ENCODE measurements at places on chromosomes 2 and 18.
A peak's percentile ranks its signal among the peaks of the same experiment; 100 is the strongest.

- H3K4me1 ChIP-seq, result no peaks in the 10 kb centered on the region
- no peak overlapping the region for H3K27ac ChIP-seq
- no peak for DNase-seq
- H3K4me3 ChIP-seq, result no peak overlapping the region
- no peaks in the 10 kb centered on the region for H3K27me3 ChIP-seq
Observed at GRCh38 chr2:227295806-227296205, 29.2 kb upstream of the MFF start.

DNA sequence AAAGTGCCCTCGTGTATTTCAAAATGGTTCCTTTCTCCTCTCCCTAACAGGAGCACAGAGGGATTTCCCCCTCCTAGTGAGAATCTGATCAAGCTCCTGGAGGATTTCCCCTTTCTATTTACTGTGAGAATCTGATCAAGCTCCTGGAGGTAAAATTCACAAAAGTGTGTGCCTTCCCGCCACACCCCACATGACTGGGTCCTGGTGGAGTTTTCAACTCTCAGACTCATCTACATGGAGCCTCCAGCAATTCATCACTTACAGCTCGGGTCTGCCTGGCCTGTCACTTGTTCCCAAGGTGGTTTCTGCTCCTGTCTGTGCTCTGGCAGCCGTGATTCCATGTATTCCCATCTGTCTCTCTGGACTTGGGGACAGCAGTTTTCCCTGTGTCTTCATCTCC, 590.7 kb downstream of the FBXO15 start:
- H3K4me1 ChIP-seq, result no peaks in the 10 kb centered on the region
- H3K4me3 ChIP-seq, result no peak overlapping the region
- no peaks in the 10 kb centered on the region for H3K36me3 ChIP-seq

DNA sequence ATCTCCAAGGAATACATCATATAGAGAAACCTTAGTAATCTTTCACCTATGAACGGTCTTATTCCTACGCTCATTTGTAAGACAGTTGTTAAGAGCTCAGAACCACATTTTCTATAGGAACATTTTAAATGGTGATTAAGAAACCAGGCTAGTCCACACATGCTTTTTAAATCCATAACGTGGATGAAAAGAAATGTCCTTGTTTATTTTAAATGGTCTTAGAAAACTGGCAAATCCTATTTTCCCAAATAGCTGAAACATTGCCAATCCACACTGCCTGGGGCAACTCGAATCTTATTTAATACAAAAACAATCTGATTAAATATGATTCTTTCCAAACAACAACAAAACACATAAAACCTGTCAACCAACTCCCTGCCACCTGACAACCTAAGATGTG, 23.7 kb downstream of the METTL8 start:
- H3K4me3 ChIP-seq, result no peak overlapping the region
- no peak overlapping the region for H3K27ac ChIP-seq
- peaks cover 11% of the 10 kb centered on the region for H3K4me1 ChIP-seq
- H3K36me3 ChIP-seq, result no peaks in the 10 kb centered on the region
- no peak for DNase-seq

- H3K36me3 ChIP-seq, result peaks cover 20% of the 10 kb centered on the region
- H3K4me1 ChIP-seq, result peaks cover 2% of the 10 kb centered on the region
- H3K27ac ChIP-seq, result no peak overlapping the region
- no peaks in the 10 kb centered on the region for H3K27me3 ChIP-seq
Observed at GRCh38 chr18:13676471-13676870, 49.9 kb downstream of the FAM210A start.

GRCh38 chr2:26609205-26609631, 31.9 kb downstream of the CIB4 start:
- peak overlapping the region; percentile 74 for H3K27ac ChIP-seq
- peaks cover 4% of the 10 kb centered on the region for H3K27me3 ChIP-seq
- peaks cover 29% of the 10 kb centered on the region for H3K4me1 ChIP-seq
- no peak for DNase-seq

GRCh38 chr2:154771664-154772284, 73.3 kb downstream of the KCNJ3 start:
- H3K4me3 ChIP-seq, result no peak overlapping the region
- no peak for DNase-seq
- H3K27ac ChIP-seq, result no peak overlapping the region
- no peaks in the 10 kb centered on the region for H3K27me3 ChIP-seq
- H3K36me3 ChIP-seq, result no peaks in the 10 kb centered on the region
- no peaks in the 10 kb centered on the region for H3K4me1 ChIP-seq

DNA sequence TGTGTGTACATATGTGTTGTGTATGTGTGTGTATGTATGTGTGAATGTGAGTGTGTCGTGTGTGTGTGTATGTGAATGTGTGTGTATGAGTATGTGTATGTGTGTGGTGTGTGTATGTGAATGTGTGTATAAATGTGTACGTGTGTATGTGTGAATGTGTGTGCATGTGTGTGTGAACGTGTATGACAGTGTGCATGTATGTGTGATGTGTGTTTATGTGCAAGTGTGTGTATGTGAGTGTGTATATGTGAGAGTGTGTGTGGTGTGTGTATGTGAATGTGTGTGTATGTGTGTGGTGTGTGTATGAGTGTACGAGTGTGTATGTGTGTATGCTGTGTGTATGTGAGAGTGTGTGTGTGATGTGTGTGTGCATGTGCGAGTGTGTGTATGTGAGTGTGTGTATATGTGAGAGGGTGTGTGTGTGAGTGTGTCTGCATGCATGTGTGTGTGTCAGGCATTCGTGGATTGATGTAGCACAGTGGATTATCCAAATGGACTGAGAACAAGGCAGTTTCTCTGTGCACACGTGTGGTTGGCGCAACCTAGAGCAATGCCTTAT, 127.2 kb downstream of the SH3BP4 start:
- H3K4me3 ChIP-seq, result no peak overlapping the region
- peaks cover 2% of the 10 kb centered on the region for H3K27me3 ChIP-seq
- no peaks in the 10 kb centered on the region for H3K36me3 ChIP-seq
- no peak overlapping the region for H3K27ac ChIP-seq

- H3K4me1 ChIP-seq, result no peaks in the 10 kb centered on the region
- H3K27me3 ChIP-seq, result no peaks in the 10 kb centered on the region
- no peak overlapping the region for H3K27ac ChIP-seq
- no peak overlapping the region for H3K4me3 ChIP-seq
- no peak for DNase-seq
Observed at GRCh38 chr2:3051266-3051665, 326.4 kb downstream of the EIPR1 start.

DNA sequence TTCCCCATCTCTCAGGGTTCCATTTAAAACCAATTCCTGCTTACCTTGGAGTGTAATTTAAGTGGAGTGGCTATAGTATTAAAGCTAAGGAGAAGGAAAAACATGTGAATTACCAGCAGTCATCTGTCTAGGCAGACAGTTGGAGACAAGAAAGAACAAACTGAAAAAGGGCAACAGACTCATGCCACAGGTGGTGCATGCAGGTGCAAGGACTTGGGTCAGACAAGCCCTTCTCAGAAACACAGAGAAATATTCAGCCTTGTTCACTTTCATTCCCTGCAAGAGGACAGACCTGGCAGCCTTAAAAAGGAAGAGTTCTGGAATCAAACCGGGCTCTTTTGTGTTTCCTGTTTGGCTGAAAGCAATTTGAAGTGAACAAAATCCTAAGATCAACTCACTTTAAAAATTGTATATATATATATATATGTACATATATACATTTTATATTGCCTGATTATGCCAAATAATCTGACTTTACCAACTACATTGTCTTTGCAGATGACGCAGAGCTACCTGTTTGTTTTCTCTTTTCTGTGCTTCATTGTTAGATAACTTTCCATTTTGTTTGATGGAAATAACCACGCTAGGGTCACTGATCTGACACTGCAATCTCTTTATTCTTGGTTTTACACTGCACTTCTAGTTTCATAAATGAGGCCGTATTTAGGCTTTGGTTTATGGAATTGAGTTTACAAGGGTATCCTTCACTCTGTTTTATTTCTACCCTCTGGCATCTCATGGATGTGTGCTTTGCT, 35.1 kb upstream of the VPS54 start:
- no peak overlapping the region for H3K4me3 ChIP-seq
- peak overlapping the region; percentile 4 for H3K27ac ChIP-seq
- no peak for DNase-seq
- peaks cover 32% of the 10 kb centered on the region for H3K4me1 ChIP-seq
- peaks cover 5% of the 10 kb centered on the region for H3K27me3 ChIP-seq

DNA sequence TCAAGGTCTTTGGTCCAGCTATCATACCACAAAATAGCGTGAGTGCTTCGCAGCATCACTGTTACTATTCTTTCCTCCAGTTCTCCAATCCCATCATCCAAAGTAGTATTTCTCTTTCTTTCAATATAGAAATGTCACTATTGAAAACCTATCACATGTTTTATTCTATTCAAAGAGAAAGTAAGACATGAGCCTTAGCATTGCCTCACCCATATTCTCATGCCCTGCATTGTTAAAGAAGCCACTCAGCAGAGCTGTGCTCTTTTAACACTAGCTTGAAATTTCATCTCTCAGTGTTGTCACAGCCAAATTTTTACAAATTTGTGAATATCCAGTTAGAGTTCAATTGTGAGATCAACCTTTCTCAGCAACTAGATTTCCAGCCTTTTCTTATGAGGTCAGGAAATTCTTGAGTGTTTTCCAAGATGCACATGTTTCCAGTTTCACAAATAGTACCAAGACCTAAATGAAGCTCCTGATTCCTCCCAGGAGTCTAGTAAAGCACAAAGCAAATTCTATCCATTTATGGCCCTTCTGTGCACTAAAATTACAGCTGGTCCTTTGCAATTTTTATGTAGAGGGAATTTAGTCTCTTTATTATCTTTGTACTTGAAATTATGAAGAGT, 343.7 kb downstream of the SPAG16 start:
- no peaks in the 10 kb centered on the region for H3K27me3 ChIP-seq
- H3K4me1 ChIP-seq, result no peaks in the 10 kb centered on the region
- no peak overlapping the region for H3K27ac ChIP-seq
- no peaks in the 10 kb centered on the region for H3K36me3 ChIP-seq
- H3K4me3 ChIP-seq, result no peak overlapping the region

DNA sequence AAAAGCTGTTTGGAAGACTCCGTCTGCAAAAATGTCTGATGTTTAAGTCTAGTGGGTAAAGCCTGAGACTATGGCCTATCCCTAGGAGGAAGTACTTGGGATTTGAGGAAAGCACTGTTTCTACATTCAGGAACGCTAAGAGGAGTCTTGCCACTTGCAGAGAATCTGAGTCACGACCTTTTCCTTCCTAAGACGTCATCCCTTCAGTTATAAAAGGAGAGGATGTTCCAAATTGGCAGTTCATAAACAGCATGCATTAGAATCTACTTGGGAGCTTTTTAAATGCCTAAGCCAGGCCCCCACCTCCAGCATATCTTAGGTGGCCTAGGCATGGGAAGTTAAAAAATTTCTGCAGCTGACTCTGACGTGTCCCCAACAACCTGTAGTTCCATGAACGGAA, 125.9 kb downstream of the TTC32 start:
- no peak for DNase-seq
- H3K36me3 ChIP-seq, result no peaks in the 10 kb centered on the region
- peaks cover 24% of the 10 kb centered on the region for H3K27me3 ChIP-seq
- H3K27ac ChIP-seq, result no peak overlapping the region

DNA sequence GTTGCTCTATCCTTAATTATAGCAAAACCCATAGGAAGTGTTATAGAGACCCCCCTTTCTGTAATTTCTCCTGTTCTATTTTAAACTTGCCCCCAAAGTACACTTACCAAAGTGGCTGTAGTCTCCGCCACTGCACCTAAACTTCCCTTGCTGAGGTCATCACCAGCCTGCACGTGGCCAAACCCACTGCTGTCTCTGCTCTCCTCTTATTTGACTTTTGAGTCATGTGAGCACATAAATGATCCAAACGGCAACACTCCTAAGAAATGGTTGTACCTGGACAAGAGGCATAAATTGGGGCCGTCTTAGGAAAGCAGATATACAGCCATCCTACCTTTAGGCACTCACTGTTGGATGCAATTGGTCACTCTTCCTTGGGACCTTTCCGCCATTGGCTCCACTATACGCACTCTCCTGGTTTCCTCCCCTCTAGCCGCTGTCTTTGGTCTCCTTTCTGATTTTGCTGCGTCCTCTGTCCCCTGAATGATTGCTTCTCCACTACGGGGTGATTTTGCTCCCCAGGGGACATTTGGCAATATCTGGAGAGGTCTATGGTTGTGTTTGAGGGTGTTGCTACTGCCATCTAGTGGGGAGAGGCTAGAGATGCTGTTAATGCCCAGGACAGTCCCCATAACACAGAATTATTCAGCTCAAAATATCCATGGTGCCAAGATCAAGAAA, 19.2 kb upstream of the IL36G start:
- H3K4me1 ChIP-seq, result no peaks in the 10 kb centered on the region
- peak; percentile 21 for DNase-seq

DNA sequence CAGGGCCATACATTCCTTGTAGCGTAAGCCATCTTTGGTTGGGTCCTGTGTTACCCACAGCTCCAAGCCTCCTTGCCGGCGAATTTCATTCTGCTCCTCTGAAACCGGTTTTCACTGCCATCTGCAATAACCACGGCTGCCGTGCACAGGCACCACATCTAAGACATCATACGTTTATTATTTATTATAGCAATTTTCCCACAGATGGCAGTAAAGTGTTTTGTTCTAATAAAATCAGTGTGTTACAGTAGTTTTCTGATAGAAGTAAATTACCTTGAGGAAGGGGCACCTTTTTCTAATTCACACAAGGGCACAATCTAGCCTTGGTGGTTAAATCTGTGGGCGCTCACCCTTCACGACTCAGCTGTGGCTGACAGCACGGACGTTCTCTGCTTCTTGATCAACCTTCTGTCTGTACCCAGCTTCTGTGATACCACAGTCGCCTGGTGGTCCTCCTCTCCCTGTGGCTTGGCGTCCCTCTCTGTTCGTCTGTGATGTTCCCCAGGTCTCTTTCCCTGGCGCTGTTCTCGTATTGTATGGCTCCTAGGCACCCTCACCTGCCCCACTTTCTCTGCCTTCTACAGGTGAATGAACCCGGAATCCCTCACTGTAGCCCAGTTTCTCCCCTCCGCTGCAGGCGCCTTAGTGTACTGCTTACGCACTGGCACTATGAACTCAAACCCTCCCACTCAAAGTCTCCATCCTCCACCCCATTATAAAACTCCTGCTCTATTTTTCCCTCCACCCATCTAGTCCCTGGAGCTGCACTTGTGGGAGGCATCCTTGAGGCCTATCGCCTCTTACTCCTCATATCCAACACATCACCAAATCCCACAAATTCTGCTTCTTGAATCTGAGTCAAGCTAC, 236.8 kb downstream of the DYSF start:
- H3K27ac ChIP-seq, result no peak overlapping the region
- no peak for DNase-seq
- H3K4me1 ChIP-seq, result no peaks in the 10 kb centered on the region
- peaks cover 17% of the 10 kb centered on the region for H3K27me3 ChIP-seq
- H3K4me3 ChIP-seq, result no peak overlapping the region
- no peaks in the 10 kb centered on the region for H3K36me3 ChIP-seq

DNA sequence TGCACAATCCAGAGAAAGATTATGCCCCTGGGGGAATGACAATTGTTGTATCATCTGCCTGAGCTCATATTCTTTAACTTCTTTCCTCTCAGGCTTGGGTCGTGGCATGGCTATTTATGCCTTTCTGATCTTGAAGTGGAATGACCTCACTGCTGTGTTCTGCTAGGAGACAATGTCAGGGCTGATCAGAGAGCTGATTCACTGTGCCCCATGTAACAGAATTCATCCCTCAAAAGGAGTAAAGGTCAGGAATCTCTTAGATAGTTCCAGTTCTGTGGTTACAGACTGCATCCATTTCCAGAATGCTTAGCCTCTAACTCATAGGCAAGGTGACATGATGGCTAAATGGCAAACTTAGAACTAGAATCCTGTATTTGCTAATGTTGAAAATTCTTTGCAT, 511.7 kb upstream of the CNTNAP5 start:
- no peaks in the 10 kb centered on the region for H3K36me3 ChIP-seq
- no peak overlapping the region for H3K27ac ChIP-seq
- H3K27me3 ChIP-seq, result no peaks in the 10 kb centered on the region
- no peak for DNase-seq
- no peaks in the 10 kb centered on the region for H3K4me1 ChIP-seq

Measured in naive thymus-derived CD8-positive, alpha-beta T cell (primary cell).